ENCODE measurements at places on chromosomes 7 and 10. TPM values are rescaled to one million over a fixed set of nuclear protein-coding genes. Genes with fewer than 3 reads are reported as not detected.

GRCh38 chr7:47404010-47404409 is 177.9 kb downstream of the TNS3 start:
- DNase-seq = no peak

Gene TLX1
- not detected for total RNA-seq

Gene CRCP
- 30.7 TPM for total RNA-seq

DNA sequence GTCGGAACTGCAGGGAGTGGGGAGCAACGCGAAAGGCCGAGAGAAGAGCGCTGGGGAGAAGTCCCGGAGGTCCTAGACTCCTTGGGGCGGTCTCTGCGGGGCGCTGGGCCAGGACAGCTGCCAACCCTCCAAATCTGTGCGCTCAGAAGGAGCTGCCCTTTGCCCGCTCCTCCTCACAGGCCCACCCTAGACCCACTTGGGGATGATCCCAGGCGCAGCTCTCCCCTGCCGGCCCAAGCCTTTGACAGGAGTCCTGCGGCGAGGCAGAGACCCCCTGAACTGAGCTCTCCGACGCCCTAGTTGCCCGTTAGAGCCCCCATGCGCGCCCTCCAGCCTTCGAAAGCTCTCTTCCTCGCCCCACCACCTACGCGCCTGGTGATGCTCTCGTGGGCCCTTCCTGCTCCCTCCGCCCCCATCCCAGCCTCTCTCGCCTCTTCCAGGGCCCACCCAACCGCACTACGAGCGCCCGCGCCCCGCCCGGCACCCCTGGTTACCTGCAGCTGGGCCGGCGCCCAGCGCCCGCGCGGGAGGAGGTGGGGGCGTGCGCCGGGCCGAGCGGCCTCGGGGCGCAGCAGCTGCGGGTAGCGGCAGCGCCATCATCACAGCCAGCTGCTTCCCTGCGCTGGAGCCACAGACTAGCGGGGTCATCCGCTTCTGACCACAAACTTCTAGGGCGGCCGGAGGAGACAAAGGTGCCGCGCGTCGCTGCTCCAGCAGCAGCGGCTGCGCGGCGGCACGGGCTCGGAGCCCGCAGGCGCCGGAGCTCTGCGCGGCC is 353.4 kb downstream of the DNAJB6 start:
- no peak for DNase-seq

Gene ARID5B
- 9.6 TPM for total RNA-seq

Gene CDH23
- 9.6 TPM for total RNA-seq

Gene MSMB
- total RNA-seq = not detected

Gene ANK3
- 1.6 TPM for total RNA-seq

Gene THSD7A
- total RNA-seq = not detected

Gene OR2A1
- not detected for total RNA-seq

GRCh38 chr7:5494683-5495561 is 71.3 kb upstream of the TNRC18 start:
- DNase-seq = peak; percentile 71

DNA sequence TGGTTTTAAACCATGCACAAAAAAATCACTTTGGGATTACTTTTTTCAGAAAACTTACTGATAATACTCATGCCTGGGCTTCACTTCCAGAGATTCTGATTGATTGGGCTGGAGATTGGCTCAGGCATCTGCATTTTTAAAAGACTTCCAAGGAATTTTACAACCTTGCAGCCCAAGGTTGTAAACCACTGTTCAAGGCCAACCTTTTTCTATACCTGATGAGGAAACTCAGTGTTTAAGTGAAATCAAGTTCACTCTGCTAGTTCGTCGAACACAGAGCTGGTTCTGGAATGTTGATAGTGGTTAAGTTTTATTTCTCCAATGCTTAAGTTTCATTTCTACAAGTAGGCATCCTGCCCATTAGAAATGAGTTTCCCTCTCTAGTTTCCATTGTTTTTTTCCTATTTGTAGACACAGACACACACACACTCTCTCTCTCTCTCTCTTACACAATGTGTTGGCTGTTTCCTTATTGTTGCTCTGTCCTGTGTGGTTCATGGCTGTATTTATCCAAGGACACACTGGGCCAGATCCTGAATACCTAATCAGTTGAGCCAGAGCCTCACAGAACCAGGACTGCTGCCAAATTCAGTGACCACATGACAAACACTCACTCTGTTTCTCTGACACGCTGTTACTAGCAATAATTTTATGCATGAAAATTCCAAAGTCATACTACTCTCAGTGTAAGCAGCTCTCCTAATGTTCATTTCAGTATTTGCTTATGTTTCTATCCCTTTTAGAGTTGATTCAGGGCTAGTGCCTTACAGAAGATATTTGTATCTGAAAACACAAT is 3.7 kb upstream of the IFIT1B start:
- DNase-seq = no peak

GRCh38 chr7:47317487-47317886 is 264.4 kb downstream of the TNS3 start:
- DNase-seq = peak; percentile 5

GRCh38 chr7:82443036-82443546 is 486 bp downstream of the CACNA2D1 start:
- DNase-seq = no peak

Gene VWDE
- total RNA-seq = 4.0 TPM

GRCh38 chr7:909358-910329 is 33.3 kb downstream of the GET4 start:
- peak; percentile 35 for DNase-seq

Gene MYO3A
- total RNA-seq = not detected

Gene DBNL
- 192 TPM for total RNA-seq

Gene VAX1
- total RNA-seq = not detected

DNA sequence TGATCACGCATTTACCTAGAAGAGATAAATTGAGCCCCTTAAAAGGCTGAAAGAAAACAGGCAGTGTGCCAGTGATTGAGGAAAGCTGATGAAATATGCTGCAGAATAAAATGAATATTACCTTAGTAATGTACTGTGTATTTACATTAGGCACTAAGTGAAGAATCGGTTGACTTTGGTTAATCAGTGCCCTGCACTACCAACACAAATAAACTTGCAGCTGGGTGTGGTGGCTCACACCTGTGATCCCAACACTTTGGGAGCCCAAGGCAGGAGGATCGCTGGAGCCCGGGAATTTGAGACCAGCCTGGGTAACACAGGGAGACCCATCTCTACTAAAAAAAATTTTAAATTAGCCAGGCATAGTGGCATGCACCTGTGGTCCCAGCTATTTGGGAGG is 148.3 kb upstream of the TCF7L2 start:
- DNase-seq = no peak

DNA sequence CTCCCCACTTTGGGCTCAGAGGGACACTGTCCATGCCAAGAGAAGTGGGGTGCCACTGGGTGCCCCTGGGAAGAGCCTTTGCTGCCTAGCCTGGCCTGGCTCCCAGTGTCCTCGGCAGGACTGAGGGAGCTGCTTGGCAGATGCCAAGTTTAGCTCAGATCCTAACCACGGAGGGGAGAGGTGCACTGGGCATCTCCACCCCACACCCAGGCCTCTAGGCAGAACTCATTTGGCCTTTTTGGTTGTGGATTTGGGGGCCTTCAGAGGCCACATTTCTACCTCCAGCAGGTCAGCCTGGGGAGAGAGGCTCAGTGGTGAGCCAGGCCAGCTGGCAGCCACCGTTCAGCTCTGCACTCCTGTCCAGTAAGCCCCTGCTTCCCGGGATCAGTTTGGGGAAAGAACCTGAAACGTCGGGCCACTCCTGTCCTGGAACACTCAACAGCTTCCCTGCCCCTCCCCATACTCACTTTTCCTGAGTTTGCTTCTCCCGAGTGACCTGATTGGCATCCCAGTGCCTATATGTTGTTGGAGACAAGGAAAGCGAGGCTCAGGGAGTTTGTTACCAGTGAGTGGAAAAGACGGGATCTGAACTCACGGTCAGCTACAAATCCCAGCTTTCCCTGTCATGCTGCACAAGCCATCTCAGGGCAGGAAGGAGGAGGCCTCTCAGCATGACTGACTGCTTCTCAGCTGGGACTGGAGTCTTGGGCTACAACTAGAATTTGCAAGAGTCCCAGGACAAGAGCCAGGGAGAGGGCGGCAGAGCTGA is 11.2 kb upstream of the CXCL12 start:
- DNase-seq = no peak

DNA sequence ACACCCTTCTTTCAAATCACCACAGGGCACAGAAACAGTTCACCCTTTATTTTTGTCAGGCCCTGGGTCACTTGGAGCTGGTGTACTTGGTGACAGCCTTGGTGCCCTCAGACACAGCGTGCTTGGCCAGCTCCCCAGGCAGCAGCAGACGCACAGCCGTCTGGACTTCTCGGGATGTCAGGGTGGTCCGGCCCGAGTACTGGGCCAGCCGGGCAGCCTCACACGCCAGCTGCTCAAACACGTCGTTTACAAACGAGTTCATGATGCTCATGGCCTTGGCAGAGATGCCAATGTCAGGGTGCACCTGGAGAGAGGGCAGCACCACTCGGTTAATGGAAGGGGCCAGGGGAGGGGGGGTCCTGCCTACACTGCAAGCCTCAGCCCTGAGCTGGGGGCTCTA is 2.5 kb downstream of the H2BK1 start:
- DNase-seq = no peak

Measured in naive thymus-derived CD8-positive, alpha-beta T cell (primary cell).